Stimulated activated CD4-positive, alpha-beta T cell treated with anti-CD3 and anti-CD28 coated beads, Interleukin-1b, Interleukin-23, amount 100 ng/mL, for 1 hour (primary cell): ENCODE measurements at places on chromosomes 11 and 22.

DNA sequence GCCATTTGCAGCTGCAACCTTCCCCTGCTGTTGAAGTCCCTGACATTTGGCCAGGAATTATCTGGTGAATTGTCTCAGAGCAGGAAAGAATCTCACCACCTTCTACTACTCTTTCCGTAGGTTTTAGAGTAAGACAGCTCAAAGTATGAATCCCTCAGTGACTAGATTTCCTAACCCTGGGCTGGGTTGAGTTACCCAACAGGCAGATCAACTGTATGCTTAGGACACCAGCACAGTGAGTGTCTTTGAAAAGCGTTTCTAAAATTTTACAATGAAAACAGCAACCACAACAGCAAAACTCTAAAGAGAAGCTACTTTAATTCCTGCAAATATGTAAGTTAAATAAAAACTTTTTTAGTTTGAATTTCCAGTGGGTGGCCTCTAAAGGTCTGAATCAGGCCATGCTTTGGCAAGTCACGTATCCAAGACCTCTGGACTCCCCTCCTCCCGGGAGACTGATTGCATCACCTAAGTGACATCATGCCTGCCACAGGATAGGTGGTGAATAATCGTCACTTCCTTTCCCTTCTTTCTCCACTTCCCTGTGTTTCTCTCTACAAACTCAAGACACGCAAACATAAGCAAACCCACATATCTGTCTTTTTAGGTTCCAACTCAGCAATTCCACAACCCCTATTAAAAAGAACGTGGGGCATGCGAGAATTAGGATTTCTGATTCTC is 7.8 kb downstream of the OR8B12 start:
- DNase-seq = no peak

DNA sequence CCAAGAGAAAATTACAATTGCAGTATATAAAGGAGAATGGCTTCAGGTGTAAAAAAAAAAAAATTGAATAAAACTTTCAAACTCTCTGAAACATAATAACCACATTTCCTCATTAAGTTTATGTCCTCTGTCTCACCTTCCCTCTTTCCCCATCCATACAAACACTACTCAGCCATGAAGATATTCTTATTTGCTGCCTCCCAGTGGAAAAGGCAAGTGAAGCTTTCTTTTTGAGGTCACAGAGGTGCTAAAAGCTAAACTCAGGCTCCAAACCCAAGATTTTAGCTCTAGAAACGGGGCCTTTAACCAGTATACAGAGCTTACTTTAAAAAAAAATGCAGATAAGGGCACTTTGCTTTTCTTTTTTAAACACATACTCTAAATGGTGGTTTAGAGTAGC is 1568.5 kb downstream of the FAM181B start:
- no peak for DNase-seq

DNA sequence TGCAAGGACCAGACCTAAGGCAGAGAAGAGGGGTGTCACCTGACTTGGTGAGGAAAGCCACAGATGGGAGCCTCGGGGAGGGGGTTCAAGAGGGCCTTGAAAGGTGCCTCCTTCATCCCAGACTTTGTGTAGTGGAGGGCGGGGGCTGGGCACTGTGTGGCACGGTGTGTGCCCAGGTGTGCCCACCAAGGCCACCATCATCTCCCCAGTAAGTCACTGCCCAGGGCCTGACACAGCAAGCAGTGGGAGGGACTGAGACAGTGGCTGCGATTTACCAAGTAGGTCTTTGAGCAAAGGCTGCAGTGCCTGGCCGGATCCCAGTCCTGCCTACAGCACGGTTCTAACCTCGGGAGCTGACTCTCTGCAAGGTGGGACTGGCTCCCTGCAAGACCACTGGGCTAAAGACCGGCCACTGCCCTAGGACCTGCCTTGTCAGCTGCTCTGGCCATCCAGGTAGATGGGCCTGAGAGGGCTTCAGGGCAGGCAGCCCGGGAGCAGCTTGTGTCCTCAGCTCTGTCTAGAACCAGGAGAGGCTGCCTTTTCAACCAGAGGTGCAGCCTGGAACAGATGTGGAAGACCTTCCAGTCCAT is 1.4 kb downstream of the OSM start:
- no peak for DNase-seq

GRCh38 chr11:132862933-132863332 is 669.4 kb downstream of the OPCML start:
- no peak for DNase-seq

GRCh38 chr22:27473533-27473932 is 328.0 kb downstream of the MN1 start:
- no peak for DNase-seq

DNA sequence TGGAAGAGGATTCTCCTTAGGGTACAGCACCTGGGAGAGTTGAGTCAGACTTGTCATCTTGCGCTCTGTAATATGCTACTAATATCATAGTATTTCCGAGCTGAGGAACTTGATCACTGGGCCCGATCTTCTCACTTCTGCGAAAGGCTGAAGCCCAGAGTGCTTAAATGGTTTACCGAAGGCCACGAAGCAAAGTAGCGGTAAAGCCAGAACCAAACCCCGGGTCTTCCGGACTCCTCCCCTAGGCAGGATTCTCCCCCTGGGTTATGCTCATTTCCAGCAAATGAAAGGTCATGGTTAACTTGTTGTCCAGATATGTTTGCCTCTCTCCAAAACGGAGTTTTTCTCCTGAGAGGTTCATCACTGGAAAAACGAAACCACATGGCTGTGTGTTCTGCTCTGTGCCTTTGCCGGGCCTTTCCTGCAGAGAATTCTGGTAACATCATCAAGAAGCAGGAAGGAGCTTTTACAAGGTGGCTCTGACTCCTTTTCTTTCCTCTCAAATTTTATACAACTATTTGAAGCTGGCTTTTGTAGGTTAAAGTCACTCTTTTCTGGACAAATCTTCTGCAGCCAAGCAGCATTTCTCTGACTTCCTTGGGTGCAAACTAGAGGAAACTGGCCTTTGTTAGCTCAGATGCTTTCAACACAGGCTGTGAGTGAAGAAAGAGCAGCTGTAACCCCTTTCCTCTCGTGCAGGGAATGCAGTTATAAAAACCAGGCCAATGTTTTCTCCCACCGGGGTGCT is 35.5 kb downstream of the UBASH3B start:
- no peak for DNase-seq

DNA sequence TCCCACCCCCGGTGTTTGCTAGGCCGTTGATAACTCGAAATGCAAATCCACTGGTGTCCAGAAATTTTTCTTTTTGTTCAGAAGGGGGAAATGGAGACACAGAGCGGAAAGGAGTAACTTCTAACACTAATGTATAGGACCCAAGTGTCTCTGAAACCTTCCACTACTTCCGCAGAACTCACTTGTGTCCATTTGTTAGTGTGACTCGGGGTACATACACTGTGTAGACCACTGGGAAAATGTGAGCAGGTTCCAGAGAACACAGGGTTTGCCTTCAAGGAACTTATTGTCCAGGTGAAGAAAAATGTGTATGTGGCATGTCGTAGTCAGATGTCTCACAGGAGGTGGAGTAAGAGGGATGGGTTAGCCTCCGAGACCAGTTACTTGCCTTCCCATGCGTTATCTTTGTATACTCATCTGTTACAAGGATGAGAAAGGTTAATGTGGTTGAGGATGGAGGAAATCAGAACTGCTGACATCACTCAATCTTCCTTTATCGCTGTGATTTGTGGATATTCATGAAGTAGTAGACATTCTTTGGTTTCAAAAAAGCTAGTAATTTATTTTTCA is 857 bp downstream of the ARCN1 start:
- DNase-seq = no peak

- DNase-seq = no peak
Measured at GRCh38 chr11:116837231-116838091, at the start of gene APOA1. TSS of gene APOA1 (minus strand) at chr11:116837622. CDS start at chr11:116837387, 235 bp downstream.

DNA sequence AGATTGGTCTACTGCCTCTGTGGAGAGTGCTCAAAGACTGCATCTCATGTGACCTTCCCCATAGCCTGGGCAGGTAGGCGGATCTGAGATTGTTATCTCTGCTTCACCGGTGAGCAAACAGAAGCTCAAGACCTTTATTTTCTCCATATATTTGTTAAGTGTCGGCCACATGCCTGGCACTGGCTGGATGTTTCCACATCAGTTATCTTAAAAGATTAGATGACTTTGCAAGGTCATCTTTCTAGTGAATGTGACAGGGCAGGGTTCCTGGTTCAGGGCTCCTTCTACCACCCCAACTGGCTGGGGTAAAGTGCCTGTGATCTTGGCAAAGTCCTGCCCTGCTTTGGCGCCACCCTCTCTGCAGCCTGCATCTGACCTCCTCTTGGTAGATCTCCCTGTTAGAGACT is 125.0 kb downstream of the CCDC81 start:
- DNase-seq = no peak

GRCh38 chr11:33633251-33634003 is 67.2 kb downstream of the C11orf91 start:
- no peak for DNase-seq

DNA sequence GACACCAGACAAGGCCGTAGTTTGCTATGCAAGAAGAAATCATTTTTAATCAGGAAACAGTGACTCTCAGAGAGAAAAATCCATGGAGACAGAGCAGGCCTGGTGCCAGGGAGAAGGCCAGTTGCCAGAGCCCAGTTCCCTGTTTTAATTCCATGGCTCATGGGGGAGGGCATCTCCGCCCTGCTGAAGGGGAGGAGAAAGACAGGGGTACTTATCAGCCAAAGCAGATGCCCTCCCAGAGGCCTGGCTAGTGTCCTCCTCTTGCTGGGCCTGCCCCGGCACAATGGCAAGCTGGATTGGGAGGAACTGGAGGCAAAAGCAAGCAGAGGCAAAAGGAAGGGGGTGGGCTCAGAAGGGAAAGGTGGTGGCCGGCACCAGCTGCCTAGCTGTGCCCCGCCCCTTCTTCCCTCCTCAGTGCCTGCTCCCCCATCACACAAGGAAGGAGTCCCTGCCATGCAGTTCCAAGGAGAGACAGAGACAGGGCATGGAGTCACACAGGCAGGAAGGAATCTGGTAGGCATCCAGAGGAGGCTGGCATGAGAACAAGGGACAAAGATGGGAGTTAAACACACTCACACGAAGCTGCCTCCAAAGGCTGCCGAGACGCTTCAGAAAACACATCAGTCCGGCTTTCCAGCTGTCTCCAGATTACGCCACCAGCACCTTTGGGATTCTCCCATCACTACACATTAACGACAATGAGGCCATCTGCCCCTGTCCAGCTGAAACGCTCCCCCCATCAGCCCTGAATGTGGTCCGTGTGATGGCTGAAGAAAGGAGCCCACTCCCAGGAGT is 591.8 kb downstream of the BUD13 start:
- DNase-seq = no peak

GRCh38 chr22:48635816-48636215 is 1191.9 kb downstream of the BRD1 start:
- DNase-seq = no peak

DNA sequence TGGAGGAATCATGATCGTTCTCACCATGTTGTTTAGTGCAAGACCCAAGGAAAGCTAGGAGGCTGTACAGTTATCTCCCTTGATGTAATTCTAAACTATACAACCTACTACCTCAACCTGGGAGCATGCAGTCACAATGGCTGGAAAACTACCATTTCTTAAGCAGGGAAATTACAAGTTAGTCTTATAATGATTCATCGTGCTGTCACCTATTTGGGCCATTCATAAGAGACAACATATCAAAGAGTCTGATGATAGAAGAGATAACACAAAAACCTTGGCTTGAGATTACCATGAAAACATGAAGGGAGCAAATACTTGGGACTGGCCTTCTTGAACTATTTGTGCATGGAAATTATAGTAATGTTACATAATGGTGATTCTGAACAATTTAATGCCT is 30.5 kb upstream of the BLID start:
- DNase-seq = no peak

DNA sequence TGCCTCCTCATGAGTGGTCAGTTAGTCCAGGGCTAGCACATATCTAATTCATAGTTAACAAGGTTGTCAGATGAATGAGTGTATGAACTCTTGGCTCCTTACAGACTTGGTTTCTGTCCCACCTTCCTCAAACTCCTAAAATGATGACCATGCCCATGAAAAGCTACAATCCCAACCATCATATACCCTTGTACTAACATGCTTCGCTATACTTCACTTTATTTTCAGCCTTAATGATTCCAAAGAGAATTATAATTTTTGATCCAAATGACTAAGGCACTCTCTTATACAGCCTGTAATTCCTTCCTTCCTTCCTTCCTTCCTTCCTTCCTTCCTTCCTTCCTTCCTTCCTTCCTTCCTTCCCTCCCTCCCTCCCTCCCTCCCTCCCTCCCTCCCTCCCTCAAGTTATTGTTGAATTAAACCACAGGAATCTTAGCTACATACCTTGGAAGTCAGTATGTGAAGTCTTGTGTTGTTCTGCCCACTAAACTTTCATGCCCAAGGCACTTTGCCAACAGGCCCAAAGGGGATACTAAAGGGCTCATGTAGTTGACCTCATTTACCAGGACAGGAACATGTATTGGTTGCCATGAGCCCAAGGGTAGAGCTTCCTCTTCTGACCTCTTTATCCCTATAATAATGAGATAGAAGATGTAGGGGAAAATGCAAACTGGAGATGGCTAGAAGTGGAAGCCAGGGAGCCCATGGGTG is 37.4 kb downstream of the CALCA start:
- DNase-seq = no peak

GRCh38 chr11:73760135-73760678 is 667 bp downstream of the RAB6A start:
- no peak for DNase-seq

DNA sequence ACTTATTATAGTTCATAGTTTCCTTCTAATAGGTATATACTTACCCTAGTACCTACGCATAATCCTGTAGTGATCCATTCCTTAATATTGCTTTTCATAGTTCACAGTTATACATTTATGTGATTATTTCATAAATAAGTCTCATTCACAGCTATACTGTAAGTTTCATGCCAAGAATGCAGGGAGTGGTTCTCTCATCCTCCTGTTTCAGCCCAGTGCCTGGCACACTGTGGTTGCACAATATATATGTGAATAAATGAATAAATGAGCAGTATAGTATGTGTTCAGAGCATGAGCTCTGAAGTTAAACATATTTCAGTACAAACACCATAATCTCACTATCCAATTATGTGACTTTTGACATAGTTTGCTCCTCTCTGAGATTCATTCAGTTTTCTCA is 115.8 kb downstream of the MAML2 start:
- no peak for DNase-seq

GRCh38 chr11:13061294-13061990 is 52.3 kb downstream of the RASSF10 start:
- DNase-seq = no peak

- DNase-seq = no peak
Measured at GRCh38 chr11:28757725-28758515, 649.7 kb downstream of the METTL15 start.

DNA sequence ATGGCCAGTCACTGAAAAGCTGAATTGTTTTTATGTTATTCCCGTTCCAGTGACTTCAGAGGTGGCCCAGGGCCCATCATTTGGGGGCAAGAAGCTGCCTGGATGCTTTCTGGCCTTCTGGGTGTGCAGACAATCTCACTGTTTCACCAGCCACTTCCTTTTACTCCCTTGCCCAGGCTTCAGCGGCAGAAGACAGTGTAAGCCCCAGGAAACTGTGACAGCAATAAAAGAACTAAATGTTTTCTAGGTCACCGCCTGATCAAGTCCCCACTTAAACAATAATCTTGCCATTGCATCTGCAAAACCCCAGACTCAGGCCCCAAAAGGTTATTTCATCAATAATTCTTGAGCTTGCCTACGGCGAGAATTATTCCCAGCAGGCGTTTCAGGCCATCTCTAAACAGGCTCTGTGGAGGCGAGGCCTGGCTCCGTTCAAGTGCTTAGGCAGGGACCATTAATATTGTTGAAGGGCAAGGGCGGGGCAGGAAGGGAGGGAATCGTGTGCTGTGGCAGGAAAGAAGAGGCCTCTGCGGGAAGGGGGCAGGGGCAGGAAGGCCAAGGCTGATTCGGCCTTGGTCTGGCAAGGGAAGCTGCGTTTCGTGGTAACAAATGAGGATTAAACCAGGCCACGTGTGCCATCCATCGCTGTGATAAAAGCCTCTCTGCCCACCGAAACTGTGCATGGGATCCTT is 252.3 kb downstream of the KIRREL3 start:
- DNase-seq = no peak
